ENCODE measurements at places on chromosomes 16 and 17. TPM values are rescaled to one million over a fixed set of nuclear protein-coding genes. Genes with fewer than 3 reads are reported as not detected.

- no peak for DNase-seq
These were observed 119.6 kb upstream of the PMFBP1 start for GRCh38 chr16:72291531-72291981.

DNA sequence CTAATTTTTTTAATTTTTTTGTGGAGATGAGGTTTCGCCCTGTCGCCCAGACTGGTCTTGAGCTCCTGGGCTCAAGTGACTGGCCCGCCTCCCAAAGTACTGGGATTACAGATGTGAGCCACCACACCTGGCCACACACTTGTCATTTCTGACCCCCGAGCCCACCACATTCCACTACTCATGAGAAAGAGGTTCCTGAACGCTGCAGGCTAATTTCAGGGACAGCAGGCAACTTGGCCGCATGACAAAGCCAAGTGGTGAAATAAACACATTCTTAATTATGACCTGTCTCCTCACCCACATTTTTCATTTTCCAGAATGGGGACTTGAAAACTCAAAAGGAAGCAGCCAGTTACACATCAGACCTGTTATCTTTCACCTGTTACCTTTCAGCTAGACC is 114.5 kb downstream of the ABCC6 start:
- no peak for DNase-seq

DNA sequence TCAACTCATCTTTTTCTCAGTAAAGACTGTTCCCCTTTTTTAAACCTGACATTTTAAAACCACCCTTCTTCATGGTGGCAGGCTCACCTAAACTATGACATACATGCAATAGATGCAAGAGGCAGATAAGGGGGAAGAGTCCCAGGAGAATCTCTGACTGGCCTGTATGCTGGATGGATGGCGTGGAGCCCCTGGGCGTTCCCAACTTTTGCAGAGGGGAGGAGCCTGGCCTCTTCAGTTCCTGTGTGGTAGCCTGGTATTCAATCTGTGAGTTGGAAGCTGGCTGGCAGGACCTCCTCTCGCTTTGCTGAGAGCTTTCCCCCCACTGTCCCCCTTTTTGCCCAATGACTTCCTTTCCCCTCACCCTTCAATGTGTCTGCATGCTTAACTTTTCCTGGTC is 217.6 kb upstream of the CA10 start:
- no peak for DNase-seq

KNOP1 gene
- polyA plus RNA-seq, result 28.0 TPM

DNA sequence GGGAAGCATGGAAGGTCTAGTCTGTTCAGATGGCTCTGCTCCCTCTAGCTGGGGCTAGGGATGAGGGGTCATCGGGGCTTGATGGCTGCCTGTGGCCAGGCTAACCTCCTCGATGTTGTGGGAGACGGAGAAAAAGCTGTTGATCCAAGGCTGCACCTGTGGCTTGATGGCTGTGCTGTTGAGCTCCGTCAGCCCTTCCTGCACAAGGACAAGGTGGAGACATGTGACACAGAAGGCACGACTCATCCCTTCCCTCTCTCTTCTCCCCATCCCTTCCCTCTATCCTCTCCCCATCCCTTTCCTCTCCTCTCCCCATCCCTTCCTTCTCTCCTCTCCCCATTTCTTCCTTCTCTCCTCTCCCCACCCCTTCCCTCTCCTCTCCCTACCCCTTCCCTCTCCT is 28.2 kb downstream of the FCSK start:
- DNase-seq, result no peak

DYNLL2 gene
- polyA plus RNA-seq, result 48.8 TPM

- peak; percentile 51 for DNase-seq
These were observed 8.8 kb downstream of the STX1B start for GRCh38 chr16:31001507-31002249.

- no peak for DNase-seq
These were observed at the start of gene NECAB2 for GRCh38 chr16:83967838-83968305. Gene NECAB2, plus strand, starts transcription at chr16:83968244. Its CDS starts 405 bp downstream, at chr16:83968649.
